ENCODE measurements at places on chromosomes 4 and X.

- no peak for DNase-seq
Measured at GRCh38 chr4:1590244-1590643, 93.9 kb downstream of the FAM53A start.

DNA sequence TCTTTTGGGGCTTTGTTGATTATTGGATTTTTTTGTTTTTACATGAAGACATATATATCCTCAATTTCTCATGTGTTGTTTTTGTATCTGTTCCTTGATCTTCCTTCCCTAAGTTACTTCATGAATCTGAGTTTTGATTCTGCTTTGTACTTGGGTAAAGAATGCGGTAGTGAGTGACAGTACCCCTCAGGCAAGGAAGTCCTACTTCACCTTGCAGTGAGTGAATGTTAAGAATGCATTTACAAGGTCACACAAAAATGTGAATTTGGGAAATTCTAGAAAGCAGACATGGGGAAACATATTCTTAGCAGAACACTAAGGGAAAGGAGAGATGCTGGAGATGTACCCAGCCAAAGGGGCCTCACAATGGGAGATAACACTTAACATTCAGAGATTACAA is 373.1 kb upstream of the LCORL start:
- DNase-seq, result no peak

DNA sequence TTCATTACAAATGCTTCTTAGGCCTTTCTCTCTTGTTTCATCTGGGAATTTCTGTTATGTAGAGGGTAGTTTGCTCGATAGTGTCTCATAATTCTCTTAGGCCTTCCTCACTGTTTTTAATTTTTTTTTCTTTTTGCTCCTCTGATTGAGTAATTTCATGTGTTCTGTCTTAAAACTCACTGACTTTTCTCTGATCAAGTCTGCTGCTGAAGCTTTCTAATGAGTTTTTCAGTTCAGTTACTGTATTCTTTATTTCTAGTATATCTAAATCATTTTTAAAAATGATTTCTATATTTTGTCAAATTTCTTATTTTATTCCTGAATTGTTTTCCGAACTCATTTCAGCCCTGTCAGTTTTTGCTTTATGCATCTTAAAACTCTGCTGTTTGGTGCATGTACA is 228.0 kb downstream of the MID1IP1 start:
- DNase-seq, result no peak

DNA sequence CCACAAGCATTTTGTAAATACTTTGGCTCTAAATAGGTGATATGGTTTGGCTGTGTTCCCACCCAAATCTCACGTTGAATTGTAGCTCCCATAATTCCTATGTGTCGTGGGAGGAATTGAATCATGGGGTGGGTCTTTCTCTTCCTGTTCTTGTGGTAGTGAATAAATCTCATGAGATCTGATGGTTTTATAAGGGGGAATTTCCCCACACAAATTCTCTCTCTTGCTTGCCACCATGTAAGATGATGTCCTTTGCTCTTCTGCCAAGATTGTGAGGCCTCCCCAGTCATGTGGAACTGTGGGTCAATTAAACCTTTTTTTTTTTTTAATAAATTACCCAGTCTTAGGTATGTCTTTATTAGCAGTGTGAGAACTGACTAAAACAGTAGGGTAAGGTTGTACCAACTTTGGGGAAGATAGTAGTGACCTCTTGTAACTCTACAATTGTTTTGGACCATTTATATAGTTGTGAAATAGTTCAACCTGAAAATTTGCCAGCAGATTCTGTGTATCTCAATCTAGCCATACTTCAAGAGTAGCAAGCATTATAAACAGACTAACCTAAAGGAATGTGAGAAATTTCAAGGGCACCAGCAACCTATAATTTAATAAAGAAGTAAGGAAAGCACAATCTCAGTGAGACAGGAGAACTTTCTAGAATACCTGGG is 727.8 kb downstream of the GRID2 start:
- no peak for DNase-seq

DNA sequence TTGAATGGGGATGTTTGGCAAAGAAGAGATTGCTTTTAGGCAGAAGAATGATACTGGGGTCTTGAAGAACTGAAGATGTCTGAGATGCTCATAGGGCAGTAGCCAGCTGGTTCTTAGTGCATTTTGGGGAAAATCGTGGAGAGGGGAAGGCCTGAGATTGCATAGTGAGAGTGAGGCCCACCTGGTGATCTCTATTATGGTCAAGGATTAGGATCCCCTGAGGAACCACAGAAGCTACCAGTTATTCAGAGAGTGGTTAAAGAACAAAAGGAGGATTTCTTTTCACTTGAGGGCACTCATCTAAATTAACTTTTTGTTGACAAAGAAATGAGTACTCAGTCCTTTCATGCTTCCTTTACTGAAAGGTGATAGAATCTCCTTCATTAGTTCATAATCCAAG is 271.3 kb upstream of the HAND2 start:
- DNase-seq, result no peak

DNA sequence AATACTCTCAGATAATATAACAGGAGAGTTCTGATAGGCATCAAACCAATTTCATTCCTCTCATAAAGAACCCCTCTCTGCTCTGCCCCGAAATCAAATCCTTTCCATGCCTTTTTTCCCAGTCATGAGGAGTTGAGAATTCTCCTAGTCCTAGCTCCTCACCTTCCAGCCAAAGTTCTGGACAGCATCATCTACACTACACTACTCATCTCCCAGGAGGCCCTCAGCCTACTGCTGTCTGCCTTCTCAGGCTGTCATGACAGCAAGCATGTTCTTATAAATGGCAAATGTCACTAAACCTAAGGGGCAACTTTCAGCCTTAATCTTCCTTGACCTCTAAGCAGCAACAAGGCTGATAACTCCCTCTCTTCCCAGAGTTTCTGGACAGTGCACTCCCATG is 26.6 kb downstream of the MAPK10 start:
- DNase-seq, result no peak

GRCh38 chr4:73421708-73422457 is 14.1 kb upstream of the AFP start:
- DNase-seq, result no peak

DNA sequence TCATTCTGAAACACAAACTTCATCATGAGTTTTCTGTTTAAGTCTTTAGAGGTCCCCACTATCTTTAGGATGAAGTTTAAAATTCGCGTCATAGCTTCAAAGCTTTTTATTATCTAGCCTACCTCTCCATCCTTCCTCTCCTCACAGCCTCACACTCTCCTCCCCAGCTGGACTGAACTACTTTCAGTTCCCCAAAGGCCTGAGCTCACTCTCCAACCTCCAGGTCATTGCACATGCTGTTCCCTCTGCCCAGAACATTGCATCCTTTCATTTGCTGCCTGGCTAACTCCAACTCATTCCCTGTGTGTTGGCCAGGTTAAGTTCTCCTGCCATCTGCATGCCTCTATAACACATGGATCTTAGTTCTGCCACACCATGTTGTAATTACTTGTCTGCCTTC is 2.9 kb upstream of the OTUD5 start:
- no peak for DNase-seq

DNA sequence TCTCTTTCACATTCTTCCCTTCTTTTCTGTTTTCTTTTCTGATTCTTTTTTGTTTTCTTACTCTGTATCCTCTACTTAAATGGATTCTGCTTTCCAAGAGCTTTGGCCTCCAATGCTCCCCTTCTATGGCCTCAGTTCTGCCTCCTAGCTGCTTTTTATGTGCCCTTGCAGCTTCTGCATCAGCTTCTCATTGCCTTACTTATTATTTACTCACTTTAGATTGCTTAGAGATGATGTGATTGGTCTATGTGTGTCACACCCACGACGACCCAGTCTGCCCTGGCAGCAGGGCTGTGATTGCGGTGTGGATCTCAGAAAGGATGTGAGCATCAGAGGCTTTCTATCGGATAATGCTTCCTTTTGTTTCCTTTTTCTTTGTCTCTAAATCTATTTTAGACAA is 71.8 kb upstream of the SMARCA5 start:
- DNase-seq, result no peak

- no peak for DNase-seq
Measured at GRCh38 chr4:72567821-72568675, 973 bp downstream of the ADAMTS3 start.

DNA sequence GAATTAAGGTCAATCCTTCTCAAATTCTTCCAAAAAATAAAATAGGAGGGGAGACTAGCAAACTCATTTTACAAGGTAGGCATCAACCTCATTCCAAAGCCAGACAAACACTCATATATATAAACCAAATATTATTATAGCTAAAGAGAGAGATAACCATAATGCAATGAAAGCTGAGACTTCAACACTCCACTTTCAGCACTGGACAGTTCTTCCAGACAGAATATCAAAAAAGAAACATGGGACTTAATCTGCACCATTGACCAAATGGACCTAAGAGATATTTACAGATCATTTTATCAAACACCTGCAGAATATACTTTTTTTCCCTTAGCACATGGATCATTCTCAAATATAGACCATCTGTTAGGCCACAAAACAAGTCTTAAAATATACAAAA is 15.5 kb upstream of the EDA2R start:
- no peak for DNase-seq

DNA sequence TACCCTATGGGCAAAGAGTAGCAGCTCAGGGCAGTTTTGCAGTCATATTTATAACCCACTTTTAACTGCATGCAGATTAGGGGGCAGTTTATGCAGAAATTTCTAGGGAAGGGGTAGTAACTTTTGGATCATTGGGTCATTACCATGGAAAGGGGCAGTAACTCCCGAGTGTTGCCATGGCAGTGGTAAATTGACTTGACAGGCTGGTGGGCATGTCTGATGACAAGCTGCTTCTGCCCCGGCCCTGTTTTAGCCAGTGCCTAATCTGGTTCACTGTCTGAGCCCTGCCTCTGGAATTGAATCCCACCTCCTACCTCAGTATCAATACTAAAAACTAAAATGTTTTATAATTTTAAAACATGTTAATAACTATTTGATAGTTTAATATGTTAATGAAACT is 362.1 kb upstream of the ATOH1 start:
- DNase-seq, result no peak

DNA sequence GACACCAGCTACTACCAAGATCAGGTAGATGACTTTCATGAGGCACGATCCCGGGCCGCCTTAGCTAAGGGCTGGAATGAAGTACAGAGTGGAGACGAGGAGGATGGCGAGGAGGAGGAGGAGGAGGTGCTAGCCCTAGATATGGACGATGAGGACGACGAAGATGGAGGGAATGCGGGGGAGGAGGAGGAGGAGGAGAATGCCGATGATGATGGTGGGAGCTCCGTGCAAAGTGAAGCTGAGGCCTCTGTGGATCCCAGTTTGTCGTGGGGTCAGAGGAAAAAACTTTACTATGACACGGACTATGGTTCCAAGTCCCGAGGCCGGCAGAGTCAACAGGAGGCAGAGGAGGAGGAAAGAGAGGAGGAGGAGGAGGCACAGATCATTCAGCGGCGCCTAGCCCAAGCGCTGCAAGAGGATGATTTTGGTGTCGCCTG is 481 bp downstream of the UTP3 start:
- no peak for DNase-seq

DNA sequence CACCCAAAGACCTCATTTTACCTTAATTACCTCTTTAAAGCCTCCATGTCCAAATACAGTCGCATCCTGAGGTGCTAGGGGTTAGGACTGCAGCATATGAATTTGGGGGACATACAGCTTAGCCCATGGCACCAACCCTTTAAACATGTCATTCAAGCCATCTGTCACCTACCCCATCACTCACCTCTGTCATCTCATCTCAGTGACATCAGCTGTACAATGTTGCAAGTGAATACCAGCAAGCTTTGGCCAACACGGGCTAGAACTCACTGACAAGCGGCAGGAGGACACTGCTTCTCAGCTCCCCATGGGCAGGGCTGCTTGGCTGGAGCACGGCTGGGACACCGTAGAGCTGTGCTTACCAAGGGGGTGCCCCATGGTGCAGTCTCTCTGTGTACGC is 107.5 kb downstream of the STK32B start:
- DNase-seq, result no peak

DNA sequence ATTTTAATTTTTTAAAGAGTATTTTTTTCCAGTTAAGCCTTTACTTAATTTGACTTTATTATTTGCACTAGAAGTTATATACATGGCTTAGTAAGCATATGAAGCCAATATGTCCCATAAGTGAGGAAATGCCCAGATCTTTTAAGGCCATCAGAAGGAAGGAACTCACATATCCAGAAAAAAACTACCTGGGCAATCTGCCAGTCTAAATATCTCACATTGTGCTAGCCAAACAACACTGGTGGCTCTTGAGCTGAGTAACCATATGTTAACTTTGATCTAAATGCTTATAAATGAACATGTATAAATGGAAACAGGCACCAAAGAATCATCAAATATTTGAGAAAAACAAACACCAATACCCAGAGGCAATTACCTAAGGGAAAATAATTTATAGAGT is 138.6 kb upstream of the APOOL start:
- no peak for DNase-seq

DNA sequence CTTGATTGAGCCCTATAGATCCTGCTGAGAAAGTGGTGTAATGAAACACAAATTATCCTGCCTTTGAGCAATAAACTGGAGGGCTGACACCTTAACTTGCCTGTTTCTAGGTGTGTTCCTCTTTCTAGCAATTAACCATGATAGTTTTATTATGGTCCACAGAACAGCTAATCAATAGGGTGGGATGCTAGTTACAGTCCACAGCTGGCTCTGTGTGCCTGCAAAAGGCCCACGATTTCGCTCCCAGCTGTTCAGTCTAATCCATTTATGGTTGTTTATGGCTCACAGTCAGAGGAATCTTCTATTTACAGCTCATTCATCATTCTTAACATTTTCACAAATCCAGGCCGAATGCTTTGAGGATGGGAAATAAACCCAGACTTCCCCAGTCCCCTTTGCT is 674.9 kb downstream of the SMARCA1 start:
- DNase-seq, result no peak

DNA sequence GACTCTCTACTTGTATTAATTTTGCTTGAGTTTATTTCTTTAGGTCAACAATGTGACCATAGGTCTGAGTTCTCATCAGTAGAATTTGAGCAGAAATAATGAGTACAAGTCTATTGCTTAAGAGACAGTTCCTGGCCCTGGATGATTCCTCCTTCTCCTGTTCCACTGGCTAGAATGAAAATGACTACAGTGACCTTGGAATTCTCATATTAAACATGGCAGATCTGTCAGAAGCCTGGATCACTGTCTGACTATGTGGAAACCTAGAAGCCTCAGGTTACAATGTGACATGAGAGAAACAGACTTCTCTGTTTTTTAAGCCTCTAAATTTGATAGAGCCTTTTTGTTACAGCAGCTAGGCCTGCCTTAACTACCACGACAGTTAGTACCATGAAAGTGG is 82.9 kb upstream of the MED14 start:
- no peak for DNase-seq

Data from CD4-positive, alpha-beta T cell treated with Interleukin-15 for 4 hours (primary cell).